ENCODE measurements at places on chromosomes 2 and 18.

- no peak for DNase-seq
Observed at GRCh38 chr2:178008636-178009289, 63.8 kb downstream of the PDE11A start.

GRCh38 chr2:9225806-9226205, 19.2 kb downstream of the ASAP2 start:
- no peak for DNase-seq

- DNase-seq, result no peak
Observed at GRCh38 chr2:31269087-31269486, 35.1 kb downstream of the EHD3 start.

GRCh38 chr2:133271105-133271504, 297.2 kb downstream of the NCKAP5 start:
- DNase-seq, result no peak
